Mucosa of descending colon (tissue), 3 donors: ENCODE measurements at places on chromosomes 7 and 10. TPM values are rescaled to one million over a fixed set of nuclear protein-coding genes. Genes with fewer than 3 reads are reported as not detected.

Gene OR2A12
- total RNA-seq = not detected

Gene MYH16
- not detected for total RNA-seq

Gene ENKUR
- total RNA-seq = 0.77 TPM

Gene CLEC2L
- total RNA-seq = not detected

Gene HKDC1
- total RNA-seq = 23.9 TPM

Gene COL13A1
- total RNA-seq = 1.0 TPM
